Psoas muscle (tissue), 8 donors: ENCODE measurements at places on chromosomes 1 and 21. TPM values are rescaled to one million over a fixed set of nuclear protein-coding genes. Genes with fewer than 3 reads are reported as not detected.

Gene WDR47
- total RNA-seq = 15.6 TPM

DNA sequence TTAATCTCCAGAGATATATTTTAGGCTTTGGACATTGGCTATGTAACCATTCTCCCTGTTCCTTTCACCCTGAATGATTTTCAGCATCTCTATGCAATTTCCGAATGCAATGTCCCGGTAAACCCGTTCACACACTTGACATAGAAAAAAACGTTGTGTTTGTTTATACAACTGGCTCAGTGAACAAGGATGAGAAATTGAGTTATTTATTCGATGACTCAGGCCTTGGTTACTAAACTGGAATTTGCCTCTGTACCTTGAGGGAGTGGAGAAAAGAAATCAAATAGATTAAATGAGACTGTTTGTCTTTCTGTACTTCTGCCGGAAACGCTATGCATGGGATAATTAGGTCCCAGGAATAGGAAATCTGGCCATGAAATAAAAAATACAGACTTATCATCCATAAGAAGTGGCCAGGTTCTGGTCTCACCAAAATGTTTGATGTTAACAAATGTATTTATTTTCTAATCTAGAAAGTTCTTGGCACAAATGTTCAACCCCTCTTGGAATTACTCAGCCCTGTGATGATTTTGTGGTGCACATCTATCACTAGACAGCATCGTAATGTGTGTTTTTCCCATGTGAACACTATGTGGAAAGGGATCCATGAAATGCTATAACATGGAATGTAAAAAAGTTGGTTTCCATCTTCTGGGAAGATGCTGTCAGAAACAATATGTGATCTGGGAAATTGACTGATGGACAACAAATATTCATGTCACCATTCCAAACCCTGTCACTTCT, 253.9 kb downstream of the DUSP10 start:
- no peak overlapping the region for H3K4me3 ChIP-seq
- H3K4me1 ChIP-seq = no peaks in the 10 kb centered on the region
- H3K27me3 ChIP-seq = no peaks in the 10 kb centered on the region
- no peak overlapping the region for H3K27ac ChIP-seq

Gene CELA3B
- not detected for total RNA-seq

Gene KCNA2
- 1.1 TPM for total RNA-seq

Gene TENT5C
- total RNA-seq = 19.9 TPM

GRCh38 chr1:179190861-179191260, 38.6 kb downstream of the ABL2 start:
- H3K36me3 ChIP-seq = no peaks in the 10 kb centered on the region
- DNase-seq = no peak
- H3K27me3 ChIP-seq = no peaks in the 10 kb centered on the region

DNA sequence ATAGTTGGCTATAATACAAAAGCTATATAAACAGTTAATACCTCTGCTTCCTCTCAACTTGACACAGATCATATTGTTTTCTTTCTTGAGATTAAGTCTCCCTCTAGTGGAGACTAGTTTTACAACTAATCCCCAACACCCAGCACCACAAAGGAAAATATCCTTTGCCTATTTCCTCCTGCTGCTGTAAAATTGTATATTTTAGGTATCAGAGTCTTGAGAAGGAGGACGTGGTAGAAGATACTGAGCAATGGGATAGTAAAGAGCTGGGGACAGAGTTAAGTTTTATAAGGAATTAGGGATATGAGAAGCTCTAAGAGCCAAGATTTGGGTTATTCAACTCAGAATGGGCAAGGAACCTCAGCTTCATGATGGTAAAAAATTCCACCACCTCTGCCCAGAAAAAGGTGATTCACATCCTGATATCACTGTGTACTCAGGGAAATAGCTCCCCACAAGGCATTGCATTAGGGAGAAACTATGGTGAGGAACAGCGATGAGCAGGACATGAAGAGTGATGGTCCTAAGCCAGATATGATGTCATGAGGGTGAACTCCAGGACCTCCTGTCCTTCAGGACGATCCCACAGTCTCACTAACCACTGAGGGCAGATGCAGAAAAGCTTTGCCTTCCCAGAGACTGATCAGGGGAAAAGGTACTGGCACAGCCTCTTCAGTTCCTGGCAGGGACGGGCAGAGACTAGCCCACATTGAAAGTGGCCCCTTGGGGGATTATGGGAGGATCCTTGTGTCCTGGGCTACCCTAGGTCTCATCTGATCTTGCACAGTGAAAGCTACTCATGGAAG, 14.7 kb upstream of the CFAP126 start:
- H3K4me1 ChIP-seq = peaks cover 3% of the 10 kb centered on the region
- no peaks in the 10 kb centered on the region for H3K27me3 ChIP-seq
- no peak overlapping the region for H3K4me3 ChIP-seq
- H3K27ac ChIP-seq = no peak overlapping the region
- no peaks in the 10 kb centered on the region for H3K36me3 ChIP-seq

Gene OR6N2
- total RNA-seq = not detected

DNA sequence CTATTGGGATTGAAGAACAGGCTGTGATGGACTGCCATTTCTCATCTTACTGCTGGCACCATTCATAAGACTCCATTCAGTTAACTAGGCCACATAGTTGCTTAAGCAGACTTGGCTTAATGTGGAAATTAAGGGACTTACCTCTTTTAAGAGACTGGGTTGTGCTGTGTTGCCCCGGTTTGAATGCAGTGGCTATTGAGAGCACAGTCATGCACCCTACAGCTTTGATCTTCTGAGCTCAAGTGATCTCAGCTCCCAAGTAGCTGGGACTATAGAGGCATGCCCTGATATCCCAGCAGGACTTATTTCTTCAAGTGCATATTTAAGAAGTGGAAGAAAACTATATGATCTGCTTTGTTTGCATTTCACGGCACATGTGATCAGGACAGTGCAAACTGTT, 181.1 kb downstream of the RASAL2 start:
- H3K36me3 ChIP-seq = no peaks in the 10 kb centered on the region
- H3K27me3 ChIP-seq = no peaks in the 10 kb centered on the region
- H3K4me3 ChIP-seq = no peak overlapping the region
- no peaks in the 10 kb centered on the region for H3K4me1 ChIP-seq
- DNase-seq = no peak

- H3K27me3 ChIP-seq = no peaks in the 10 kb centered on the region
- DNase-seq = no peak
- H3K36me3 ChIP-seq = peaks cover 6% of the 10 kb centered on the region
- H3K4me3 ChIP-seq = peak overlapping the region; percentile 81
Measured at GRCh38 chr1:11935057-11935412, 518 bp downstream of the PLOD1 start.

DNA sequence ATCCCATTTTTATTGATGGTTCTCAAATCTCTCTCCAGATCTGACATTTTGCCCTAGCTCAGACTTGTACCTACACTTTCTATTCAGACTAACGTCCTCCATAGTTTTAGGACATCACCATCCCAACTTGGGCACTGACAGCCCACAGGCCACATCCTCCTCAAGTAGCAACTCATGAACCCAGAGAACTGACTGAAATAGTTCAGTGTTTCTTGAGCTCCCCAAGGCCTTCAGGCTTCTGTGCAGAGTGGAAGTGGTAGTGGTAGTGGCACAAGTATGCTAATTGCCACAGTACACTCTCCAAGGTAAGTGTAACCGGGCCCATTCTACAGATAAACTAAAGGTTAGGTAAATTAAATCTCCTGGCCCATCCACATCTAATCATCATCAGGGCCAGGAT, 112.6 kb downstream of the SLC45A1 start:
- peak overlapping the region; percentile 33 for H3K27ac ChIP-seq
- H3K4me1 ChIP-seq = peaks cover 54% of the 10 kb centered on the region
- H3K27me3 ChIP-seq = no peaks in the 10 kb centered on the region
- H3K36me3 ChIP-seq = no peaks in the 10 kb centered on the region
- H3K4me3 ChIP-seq = no peak overlapping the region

DNA sequence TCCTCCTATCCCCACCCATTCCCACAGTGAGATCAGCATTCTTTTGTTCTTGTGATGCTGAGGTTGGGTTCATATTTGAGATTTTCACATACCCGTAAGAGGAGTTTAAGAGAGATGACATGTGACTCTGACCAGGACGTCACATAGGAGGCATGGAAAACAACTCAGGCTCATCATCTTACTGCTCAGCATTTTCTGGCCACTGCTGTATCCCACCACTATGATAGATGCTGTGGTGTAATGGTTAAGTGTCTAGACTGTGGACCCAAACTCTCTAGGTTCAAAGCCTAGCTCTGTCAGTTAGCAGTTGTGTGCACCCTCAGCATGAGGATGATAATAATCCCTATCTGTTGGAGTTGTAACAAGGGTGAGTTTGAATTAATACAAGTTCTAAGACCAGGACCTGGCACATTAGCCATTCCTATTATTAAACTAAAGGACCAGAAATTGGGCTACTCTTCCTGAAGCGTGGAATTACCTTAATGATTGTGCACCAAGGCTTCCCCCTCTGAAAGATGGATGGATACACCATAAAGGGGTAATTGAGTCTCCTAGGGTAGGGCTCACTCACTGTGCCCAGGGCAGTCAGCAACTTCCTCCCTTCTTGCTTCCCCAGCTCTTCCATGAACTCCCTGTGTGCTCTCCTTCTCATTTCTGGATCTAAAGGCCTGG, 40.9 kb downstream of the LGR6 start:
- no peak for DNase-seq
- no peaks in the 10 kb centered on the region for H3K4me1 ChIP-seq
- H3K27me3 ChIP-seq = no peaks in the 10 kb centered on the region
- no peak overlapping the region for H3K27ac ChIP-seq
- H3K4me3 ChIP-seq = no peak overlapping the region

DNA sequence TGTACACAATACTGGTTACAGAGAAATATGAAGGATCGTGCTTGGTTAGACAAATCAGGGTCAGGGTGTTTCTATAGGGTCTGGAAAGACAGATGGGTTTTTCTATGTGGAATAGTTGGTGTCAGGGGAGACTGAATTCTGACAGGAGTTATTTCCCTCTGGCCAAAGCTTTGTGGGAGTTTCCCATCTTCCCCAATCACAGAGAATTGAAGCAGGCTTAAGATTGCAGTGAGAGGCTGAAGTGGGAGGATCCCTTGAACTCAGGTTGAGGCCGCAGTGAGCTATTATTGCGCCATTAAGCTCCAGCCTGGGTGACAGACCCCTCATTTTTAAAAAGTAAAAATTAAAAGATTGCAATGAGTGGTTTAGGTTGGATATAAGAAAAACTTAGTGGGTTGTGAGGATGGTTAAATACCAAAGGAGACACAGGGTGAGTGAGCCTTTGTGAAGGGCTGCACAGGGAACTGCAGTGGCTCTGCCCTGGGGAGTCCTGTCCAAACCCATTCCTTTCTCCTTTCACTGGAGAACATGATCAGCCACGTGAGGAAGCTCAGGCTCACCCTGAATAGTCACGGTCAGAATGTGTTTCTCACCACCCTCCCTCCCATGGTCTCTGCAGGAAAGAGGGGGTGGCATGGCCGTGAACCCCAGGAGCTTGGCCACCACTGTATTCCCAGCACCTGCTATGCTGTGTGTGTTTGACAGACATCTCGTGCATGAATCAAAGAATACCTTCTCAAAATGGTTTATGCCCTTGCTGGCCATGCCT, 101.2 kb downstream of the INTS7 start:
- no peaks in the 10 kb centered on the region for H3K27me3 ChIP-seq

GRCh38 chr1:174159252-174160108, at the start of gene RABGAP1L:
Gene RABGAP1L, plus strand, starts transcription at chr1:174159520.
- peak within 1 kb of the TSS; percentile 85 for H3K27ac ChIP-seq
- H3K27me3 ChIP-seq = no peaks in the 10 kb centered on the region
- H3K36me3 ChIP-seq = no peaks in the 10 kb centered on the region
- H3K4me1 ChIP-seq = peaks cover 12% of the 10 kb centered on the region
- peak; percentile 97 for DNase-seq
- H3K4me3 ChIP-seq = peak within 1 kb of the TSS; percentile 80

DNA sequence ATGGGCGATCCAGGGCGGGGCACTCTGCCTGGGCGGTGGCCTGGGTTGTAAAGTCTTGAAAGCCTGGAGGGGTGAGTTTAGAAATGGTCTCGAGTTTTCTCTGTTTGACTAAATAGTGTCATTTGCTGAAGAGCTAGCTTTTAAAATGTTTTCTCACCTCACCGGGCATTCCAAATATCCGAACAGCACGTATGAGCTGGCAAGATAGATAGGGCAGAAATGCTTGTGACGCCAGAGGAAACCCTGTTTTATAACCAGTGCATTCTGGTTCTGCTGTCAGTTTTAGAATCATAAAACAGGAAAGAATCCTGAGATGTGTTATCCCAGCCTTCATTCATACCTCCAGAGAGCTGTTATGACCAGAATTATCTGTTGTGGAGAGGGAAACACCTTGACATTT, 725 bp downstream of the RTCA start:
- no peaks in the 10 kb centered on the region for H3K27me3 ChIP-seq
- DNase-seq = no peak
- peaks cover 51% of the 10 kb centered on the region for H3K36me3 ChIP-seq
- H3K27ac ChIP-seq = peak overlapping the region; percentile 87

- no peak for DNase-seq
- H3K4me1 ChIP-seq = peaks cover 9% of the 10 kb centered on the region
- no peak overlapping the region for H3K27ac ChIP-seq
- no peaks in the 10 kb centered on the region for H3K36me3 ChIP-seq
- no peaks in the 10 kb centered on the region for H3K27me3 ChIP-seq
- no peak overlapping the region for H3K4me3 ChIP-seq
Measured at GRCh38 chr1:228994676-228995594, 259.7 kb downstream of the RHOU start.

DNA sequence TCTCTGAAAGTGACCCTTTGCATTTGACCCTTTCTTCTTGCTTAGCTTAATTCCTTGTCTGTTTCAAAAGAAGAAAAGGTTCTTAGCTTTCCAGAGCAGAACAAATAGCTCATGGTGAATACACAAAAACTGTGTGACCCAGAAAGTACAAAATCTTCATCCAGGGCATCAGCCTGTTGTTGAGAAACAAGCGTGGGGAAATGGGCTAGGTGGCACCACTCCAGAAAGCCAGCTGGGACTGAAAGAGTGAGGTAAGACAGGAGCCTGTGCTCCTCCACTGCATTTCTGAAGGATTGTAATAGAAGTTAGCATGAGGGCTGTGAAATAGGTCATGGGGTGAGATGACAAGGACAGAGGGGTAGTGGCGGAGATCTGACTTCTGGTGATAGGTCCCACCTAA, 45.8 kb downstream of the CYP2J2 start:
- H3K27me3 ChIP-seq = no peaks in the 10 kb centered on the region
- H3K36me3 ChIP-seq = no peaks in the 10 kb centered on the region
- H3K4me1 ChIP-seq = peaks cover 6% of the 10 kb centered on the region
- DNase-seq = peak; percentile 65

- peaks cover 24% of the 10 kb centered on the region for H3K27me3 ChIP-seq
- no peak for DNase-seq
- no peaks in the 10 kb centered on the region for H3K4me1 ChIP-seq
- no peak overlapping the region for H3K4me3 ChIP-seq
- no peaks in the 10 kb centered on the region for H3K36me3 ChIP-seq
Measured at GRCh38 chr1:31615414-31615813, 2.1 kb upstream of the HCRTR1 start.

GRCh38 chr1:5745800-5746610, 246.2 kb downstream of the NPHP4 start:
- DNase-seq = peak; percentile 62
- H3K27ac ChIP-seq = no peak overlapping the region
- H3K4me3 ChIP-seq = no peak overlapping the region
- H3K4me1 ChIP-seq = no peaks in the 10 kb centered on the region

DNA sequence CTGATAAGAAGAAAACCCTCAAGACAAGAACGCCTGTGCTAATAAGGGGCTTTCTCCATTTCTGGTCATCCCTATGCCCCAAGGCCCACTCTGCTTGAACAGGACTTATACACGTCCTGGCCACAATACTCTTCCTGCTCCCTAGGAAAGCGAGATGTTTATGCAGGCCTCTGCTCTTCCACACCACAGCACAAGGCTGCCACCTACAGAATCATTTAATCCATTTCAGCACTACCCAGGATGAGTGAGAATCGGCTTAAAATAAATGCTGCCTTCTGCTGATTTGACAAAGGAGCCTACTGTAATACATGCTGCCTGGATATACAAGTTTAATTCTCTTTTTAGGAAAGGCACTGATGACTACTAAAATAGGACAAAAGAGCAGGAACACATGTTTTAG, 29.4 kb downstream of the FRRS1 start:
- H3K27me3 ChIP-seq = no peaks in the 10 kb centered on the region
- no peak overlapping the region for H3K4me3 ChIP-seq
- H3K36me3 ChIP-seq = peaks cover 29% of the 10 kb centered on the region
- DNase-seq = no peak
- no peak overlapping the region for H3K27ac ChIP-seq
